ENCODE measurements at places on chromosomes 11 and 22. TPM values are rescaled to one million over a fixed set of nuclear protein-coding genes. Genes with fewer than 3 reads are reported as not detected.

C11orf16 gene
- not detected for total RNA-seq

GGTLC2 gene
- not detected for total RNA-seq

CADM1 gene
- total RNA-seq, result 12.0 TPM

HTR3B gene
- not detected for total RNA-seq

CCDC134 gene
- 10.0 TPM for total RNA-seq

CLMP gene
- 36.5 TPM for total RNA-seq

GCAT gene
- not detected for total RNA-seq

TMEM151A gene
- not detected for total RNA-seq

IPO7 gene
- 70.1 TPM for total RNA-seq

CRYBB3 gene
- not detected for total RNA-seq

CRYBB1 gene
- total RNA-seq, result 2.4 TPM

TOMM22 gene
- total RNA-seq, result 59.9 TPM

All from spleen (tissue), 13 donors.